Naive thymus-derived CD4-positive, alpha-beta T cell (primary cell): ENCODE measurements at places on chromosomes 1 and 21. TPM values are rescaled to one million over a fixed set of nuclear protein-coding genes. Genes with fewer than 3 reads are reported as not detected.
A peak's percentile ranks its signal among the peaks of the same experiment; 100 is the strongest.

- DNase-seq, result no peak
- H3K4me3 ChIP-seq, result no peak overlapping the region
- H3K4me1 ChIP-seq, result peaks cover 28% of the 10 kb centered on the region
- no peak overlapping the region for H3K27ac ChIP-seq
- H3K36me3 ChIP-seq, result no peaks in the 10 kb centered on the region
Measured at GRCh38 chr1:23521588-23521987, 9.4 kb downstream of the E2F2 start.

GRCh38 chr21:42276526-42277154 lies 38.6 kb downstream of the TFF3 start:
- no peaks in the 10 kb centered on the region for H3K4me1 ChIP-seq
- H3K36me3 ChIP-seq, result no peaks in the 10 kb centered on the region
- H3K27me3 ChIP-seq, result no peaks in the 10 kb centered on the region
- DNase-seq, result no peak
- no peak overlapping the region for H3K4me3 ChIP-seq

DNA sequence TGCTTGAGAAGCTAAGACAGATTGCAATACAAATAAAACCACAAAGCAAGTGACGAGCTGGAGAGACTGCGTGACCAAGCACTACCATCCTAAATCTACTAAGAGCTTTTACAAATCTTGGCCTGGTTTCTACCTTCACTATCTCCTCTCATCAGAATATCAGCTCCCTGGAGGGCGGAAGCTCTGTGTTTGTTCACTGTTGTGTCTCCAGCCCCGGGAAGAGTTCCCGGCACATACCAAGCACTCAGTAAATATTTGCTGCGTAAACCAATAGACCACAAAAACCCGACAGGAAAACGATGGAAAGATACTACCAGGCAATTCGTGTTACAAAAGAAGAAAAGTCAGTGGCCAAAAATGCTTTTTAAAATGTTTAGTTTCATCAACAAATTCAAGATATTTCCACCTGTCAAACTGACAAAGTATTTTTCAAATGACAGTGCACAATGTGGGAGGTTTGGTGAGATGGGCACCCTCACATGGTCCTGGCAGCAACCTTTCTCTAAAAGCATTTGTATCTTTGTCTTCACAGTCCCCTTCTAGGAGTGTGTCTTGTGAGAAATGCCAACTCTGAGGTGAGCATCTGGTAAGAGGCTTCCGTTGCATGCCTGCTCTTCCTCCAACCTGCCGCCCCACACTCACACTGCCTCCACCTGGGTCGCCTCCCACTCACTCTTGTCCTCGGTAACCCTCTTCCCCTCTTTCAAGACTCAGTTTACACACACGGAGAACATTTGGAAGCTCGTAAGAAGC lies 34.7 kb downstream of the SLC1A7 start:
- H3K4me1 ChIP-seq, result no peaks in the 10 kb centered on the region
- no peaks in the 10 kb centered on the region for H3K36me3 ChIP-seq
- no peaks in the 10 kb centered on the region for H3K27me3 ChIP-seq
- DNase-seq, result no peak
- H3K27ac ChIP-seq, result no peak overlapping the region

- H3K27ac ChIP-seq, result no peak overlapping the region
- peak overlapping the region; percentile 64 for H3K4me3 ChIP-seq
- no peaks in the 10 kb centered on the region for H3K36me3 ChIP-seq
- peaks cover 4% of the 10 kb centered on the region for H3K27me3 ChIP-seq
- H3K4me1 ChIP-seq, result peaks cover 10% of the 10 kb centered on the region
- peak; percentile 79 for DNase-seq
Measured at GRCh38 chr1:61049850-61050540, 32.4 kb upstream of the NFIA start.

Gene CYYR1
- not detected for total RNA-seq

DNA sequence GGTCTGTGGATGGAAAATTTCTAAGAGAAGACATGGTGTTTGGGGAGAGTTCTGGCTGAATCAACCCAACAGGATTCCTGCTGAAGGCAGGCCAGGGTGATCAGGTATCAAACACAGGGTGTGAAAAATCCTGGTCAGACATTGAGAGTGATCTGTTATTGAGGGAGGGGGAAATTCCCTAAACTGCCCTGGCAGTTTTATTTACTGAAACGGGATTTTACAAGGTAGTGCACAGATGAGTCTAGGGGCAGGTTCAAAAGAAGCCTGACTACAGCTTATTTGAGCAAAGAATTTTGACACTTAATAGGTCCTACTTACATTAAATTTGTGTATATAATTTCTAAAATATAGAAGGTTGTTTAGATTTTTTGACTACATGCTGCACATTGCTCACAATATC lies 569.4 kb upstream of the RGS18 start:
- H3K4me1 ChIP-seq, result no peaks in the 10 kb centered on the region
- H3K27me3 ChIP-seq, result no peaks in the 10 kb centered on the region
- no peak overlapping the region for H3K4me3 ChIP-seq
- H3K36me3 ChIP-seq, result no peaks in the 10 kb centered on the region
- no peak for DNase-seq
- no peak overlapping the region for H3K27ac ChIP-seq
